ENCODE measurements at places on chromosomes 4 and X.

DNA sequence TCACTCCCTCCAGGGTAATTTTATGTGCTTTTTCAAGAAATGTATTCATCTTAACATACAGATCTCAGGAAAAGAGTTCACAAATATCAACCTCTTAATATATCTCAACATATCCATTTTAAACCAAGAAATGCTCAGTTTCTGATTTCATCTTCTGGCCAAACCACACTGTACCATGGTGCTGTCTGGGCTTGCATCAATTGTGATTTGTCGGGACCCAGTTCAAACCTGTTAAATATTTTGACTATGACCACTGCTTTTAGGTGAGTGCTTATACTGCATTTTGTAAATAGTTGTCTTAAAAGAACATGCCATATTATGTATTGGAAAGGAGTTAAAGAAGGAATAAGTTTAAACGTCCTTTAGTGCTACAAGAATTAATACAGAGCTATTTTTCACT lies 352.1 kb downstream of the SPOCK3 start:
- DNase-seq: no peak
- no peak overlapping the region for H3K4me3 ChIP-seq
- no peaks in the 10 kb centered on the region for H3K4me1 ChIP-seq

DNA sequence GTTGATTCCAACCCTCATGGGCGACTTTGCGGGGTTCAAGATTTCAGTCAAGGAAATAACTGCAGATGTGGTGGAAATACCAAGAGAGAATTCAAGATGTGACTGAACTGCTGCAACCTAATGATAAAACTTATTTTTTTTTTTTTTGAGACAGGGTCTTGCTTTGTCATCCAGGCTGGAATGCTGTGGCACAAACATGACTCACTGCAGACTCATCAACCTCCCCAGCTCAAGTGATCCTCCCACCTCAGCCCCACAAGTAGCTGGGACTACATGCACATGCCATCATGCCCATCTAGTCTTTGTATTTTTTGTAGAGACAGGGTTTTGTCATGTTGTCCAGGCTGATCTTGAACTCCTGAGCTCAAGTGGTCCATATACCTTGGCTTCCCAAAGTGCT lies 19.5 kb upstream of the WDFY3 start:
- no peak overlapping the region for H3K4me3 ChIP-seq
- no peaks in the 10 kb centered on the region for H3K4me1 ChIP-seq
- H3K36me3 ChIP-seq: no peaks in the 10 kb centered on the region
- no peaks in the 10 kb centered on the region for H3K27me3 ChIP-seq

GRCh38 chr4:82447886-82448285 lies 17.5 kb downstream of the ENOPH1 start:
- H3K36me3 ChIP-seq: peaks cover 3% of the 10 kb centered on the region
- no peaks in the 10 kb centered on the region for H3K27me3 ChIP-seq
- H3K27ac ChIP-seq: no peak overlapping the region
- no peak for DNase-seq
- H3K4me3 ChIP-seq: no peak overlapping the region
- H3K4me1 ChIP-seq: no peaks in the 10 kb centered on the region

DNA sequence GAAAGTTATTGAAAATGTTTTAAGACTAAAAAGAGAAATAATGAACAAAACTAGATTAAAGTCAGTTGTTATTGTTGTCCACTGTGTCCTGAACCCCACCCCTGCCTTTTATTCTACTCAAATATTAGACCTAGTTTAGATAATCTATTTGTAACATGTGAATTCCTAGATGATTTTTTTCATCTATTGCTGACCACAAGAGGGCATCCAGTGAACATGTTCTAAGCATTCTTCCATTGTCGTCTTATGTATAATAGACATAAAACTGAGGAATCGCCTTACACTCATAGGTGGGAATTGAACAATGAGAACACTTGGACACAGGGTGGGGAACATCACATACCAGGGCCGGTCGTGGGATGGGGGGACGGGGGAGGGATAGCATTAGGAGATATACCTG lies 36.4 kb upstream of the HPRT1 start:
- H3K27ac ChIP-seq: no peak overlapping the region
- no peak for DNase-seq
- H3K27me3 ChIP-seq: no peaks in the 10 kb centered on the region
- no peaks in the 10 kb centered on the region for H3K4me1 ChIP-seq

DNA sequence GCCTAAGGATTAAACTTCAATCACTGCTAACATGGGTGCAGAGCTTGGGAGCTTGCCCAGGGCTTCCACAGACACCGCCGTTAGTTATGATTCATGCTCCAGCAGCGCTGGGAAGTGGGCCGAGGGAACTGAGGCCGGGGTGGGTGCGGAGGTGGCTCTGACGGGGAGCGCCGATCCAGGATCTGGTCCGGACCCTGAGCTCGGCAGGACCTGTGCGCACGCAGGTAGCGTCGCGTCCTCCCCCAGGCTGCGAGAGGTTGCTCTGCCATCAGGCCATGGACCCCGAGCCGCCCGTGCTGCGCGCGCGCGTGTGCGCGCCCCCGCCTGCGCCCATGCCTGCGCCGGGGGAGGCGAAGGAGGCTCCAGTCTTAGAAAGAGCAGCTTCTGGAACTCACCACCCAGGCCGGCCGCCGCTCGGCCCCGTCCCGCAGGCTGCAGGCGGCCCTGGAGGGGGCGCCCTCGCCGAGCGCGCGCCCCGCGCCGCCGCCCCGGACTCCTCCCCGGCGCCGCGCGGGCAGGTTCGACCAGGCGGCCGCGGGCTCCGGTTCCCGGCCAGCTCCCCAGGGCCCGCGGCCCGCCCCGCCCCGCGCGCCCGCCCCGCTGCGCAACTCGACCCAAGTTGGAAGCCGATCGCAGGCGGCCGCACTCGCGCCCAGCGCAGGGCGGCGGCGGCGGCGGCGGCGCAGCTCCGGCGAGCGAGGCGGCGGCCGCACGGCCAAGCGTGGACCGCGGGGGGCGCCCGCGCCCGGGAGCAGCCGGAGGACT lies 732 bp upstream of the ADRA2C start:
- H3K36me3 ChIP-seq: no peaks in the 10 kb centered on the region
- no peaks in the 10 kb centered on the region for H3K27me3 ChIP-seq
- no peaks in the 10 kb centered on the region for H3K4me1 ChIP-seq

Measured in pancreas (tissue), 10 donors.